Hepatocyte (in vitro differentiated cells): ENCODE measurements at places on chromosomes 3 and 15. TPM values are rescaled to one million over a fixed set of nuclear protein-coding genes. Genes with fewer than 3 reads are reported as not detected.

- no peak for DNase-seq
- no peaks in the 10 kb centered on the region for H3K36me3 ChIP-seq
- no peaks in the 10 kb centered on the region for H3K27me3 ChIP-seq
- no peak overlapping the region for H3K4me3 ChIP-seq
- no peak overlapping the region for H3K27ac ChIP-seq
Measured at GRCh38 chr3:158912188-158912587, 110.3 kb downstream of the MFSD1 start.

DNA sequence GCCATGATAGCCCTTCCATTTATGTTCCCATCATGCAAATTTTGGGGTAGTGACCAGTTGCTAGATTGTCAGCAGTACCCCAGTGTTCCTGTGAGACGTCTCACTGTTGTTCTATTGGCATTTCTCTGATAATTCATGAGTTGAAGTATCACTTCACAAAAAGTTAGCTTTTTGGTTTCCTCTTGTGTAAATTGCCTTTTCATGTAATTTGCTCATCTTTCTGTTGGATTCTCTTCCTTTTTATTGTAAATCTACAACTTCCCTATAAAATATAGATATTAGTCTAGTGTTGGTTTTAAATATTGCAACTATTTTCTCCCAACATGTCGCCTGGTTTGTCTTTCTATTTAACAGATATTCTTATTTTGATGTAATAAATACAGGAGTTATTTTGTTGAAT lies 7.5 kb upstream of the A4GNT start:
- H3K4me3 ChIP-seq, result no peak overlapping the region
- H3K36me3 ChIP-seq, result no peaks in the 10 kb centered on the region
- H3K27me3 ChIP-seq, result no peaks in the 10 kb centered on the region
- DNase-seq, result no peak
- H3K4me1 ChIP-seq, result no peaks in the 10 kb centered on the region

- no peak overlapping the region for H3K27ac ChIP-seq
- H3K4me3 ChIP-seq, result no peak overlapping the region
- H3K4me1 ChIP-seq, result no peaks in the 10 kb centered on the region
- DNase-seq, result no peak
Measured at GRCh38 chr3:877001-877400, 215.8 kb upstream of the CNTN6 start.

- no peaks in the 10 kb centered on the region for H3K27me3 ChIP-seq
- DNase-seq, result no peak
- no peaks in the 10 kb centered on the region for H3K4me1 ChIP-seq
- no peaks in the 10 kb centered on the region for H3K36me3 ChIP-seq
- no peak overlapping the region for H3K4me3 ChIP-seq
Measured at GRCh38 chr3:174882789-174883188, 23.7 kb downstream of the NAALADL2 start.

DNA sequence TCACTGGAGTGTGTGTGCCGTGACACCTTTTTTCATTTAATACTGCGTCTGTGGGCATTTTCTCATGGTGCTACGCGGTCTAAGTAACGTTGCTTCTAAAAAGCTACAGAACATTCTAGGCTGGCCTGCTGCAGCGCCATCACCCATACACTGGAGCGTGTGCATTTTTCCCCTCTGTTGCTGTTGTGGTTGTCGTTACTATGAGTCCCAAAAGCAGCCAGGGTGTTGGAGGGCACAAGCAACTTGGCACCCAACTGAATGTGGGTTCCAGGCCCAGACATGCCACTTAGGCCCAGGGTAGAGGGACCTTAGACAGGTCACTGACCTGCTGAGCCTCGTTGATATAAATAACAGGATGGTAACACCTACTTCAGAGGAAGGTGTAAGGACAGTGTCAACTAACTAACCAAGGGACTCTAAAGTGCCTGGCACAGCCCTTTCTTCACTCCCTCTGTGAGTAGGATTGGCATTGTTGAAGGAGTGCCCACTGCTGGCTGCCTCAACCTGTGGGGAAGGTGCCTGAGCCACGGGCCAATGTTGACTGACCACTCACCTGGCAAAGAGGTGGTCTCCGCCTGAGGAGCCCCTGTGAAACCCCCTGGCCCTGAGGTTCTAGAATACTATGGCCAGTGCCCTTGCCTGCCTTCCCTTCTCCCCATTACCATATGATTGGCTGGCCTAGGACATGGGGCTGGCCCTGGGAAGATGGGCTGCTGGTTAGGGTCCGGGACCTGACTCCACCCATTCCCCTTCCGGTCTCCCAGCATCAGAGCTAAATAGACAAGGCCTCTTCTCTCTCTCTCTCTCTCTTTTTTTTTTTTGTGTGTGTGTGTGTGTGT lies 3.5 kb downstream of the CSK start:
- no peaks in the 10 kb centered on the region for H3K27me3 ChIP-seq
- H3K4me3 ChIP-seq, result no peak overlapping the region
- H3K36me3 ChIP-seq, result no peaks in the 10 kb centered on the region
- no peak overlapping the region for H3K27ac ChIP-seq
- DNase-seq, result no peak
- peaks cover 56% of the 10 kb centered on the region for H3K4me1 ChIP-seq

DNA sequence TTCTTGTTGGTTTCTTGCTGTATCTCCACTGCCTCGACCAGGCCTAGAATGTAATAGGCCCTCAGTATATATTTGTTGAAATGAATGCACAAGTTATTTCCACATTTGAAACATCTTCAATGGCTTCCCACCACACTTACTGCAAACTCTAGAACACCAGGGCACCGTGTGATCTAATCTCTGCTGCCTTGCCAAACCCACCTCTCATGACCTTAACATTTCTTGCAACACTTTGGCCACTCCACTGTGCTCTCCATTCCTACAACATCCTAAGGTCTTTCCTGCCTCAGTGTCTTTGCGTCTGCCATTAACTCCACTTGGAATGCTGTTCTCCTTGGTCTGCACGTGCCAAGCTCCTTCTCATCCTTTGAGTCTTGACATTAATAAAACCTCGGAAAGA lies 14.1 kb downstream of the FRMD4B start:
- H3K4me3 ChIP-seq, result no peak overlapping the region
- H3K27ac ChIP-seq, result no peak overlapping the region
- no peaks in the 10 kb centered on the region for H3K36me3 ChIP-seq
- no peaks in the 10 kb centered on the region for H3K27me3 ChIP-seq

TXNRD3 gene
- 11.1 and 13.1 TPM in 2 replicates for total RNA-seq

NEK4 gene
- total RNA-seq, result 19.2 and 21.4 TPM in 2 replicates
